Omental fat pad (tissue), 4 donors: ENCODE measurements at places on chromosomes 6 and 20. TPM values are rescaled to one million over a fixed set of nuclear protein-coding genes. Genes with fewer than 3 reads are reported as not detected.

The GGTLC1 gene
- not detected for total RNA-seq

The OGFR gene
- total RNA-seq = 65.4 TPM

The CD40 gene
- total RNA-seq = 20.6 TPM

The PAX1 gene
- total RNA-seq = not detected

The E2F1 gene
- total RNA-seq = 1.2 TPM

DNA sequence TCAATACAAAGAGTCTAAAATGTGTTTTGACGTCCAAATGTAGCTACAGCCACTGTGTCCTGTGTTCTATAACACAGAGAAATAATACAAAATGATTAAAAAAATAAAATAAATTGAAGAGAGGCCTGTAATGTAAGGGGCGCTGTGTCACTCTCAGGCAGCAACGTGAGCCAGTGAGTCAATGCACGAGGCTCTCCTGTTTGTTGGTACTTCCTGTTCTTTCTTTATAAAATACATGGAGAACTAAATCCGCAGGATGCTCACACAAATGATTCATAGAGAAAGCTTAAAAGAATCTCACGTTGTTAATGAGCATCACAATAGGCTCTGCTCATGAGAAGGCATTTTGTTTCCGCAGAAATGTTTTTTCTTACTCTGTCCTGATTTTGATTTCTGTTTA is 635.0 kb upstream of the AGPAT4 start:
- no peak for DNase-seq

GRCh38 chr20:12173347-12174012 is 255.8 kb downstream of the BTBD3 start:
- no peak for DNase-seq

GRCh38 chr6:133945158-133945557 is 7.9 kb upstream of the TBPL1 start:
- no peak for DNase-seq

GRCh38 chr6:116101790-116102189 is 1.1 kb downstream of the NT5DC1 start:
- no peak for DNase-seq

GRCh38 chr20:20293691-20294385 is 74.1 kb upstream of the INSM1 start:
- DNase-seq = no peak
